SIG-M5 (cell line): ENCODE measurements at places on chromosomes 7 and 10.

GRCh38 chr10:107585630-107586029 lies 421.1 kb upstream of the SORCS1 start:
- DNase-seq = no peak

- DNase-seq = no peak
These were observed 154.3 kb downstream of the ELAPOR2 start for GRCh38 chr7:86904949-86905834.

DNA sequence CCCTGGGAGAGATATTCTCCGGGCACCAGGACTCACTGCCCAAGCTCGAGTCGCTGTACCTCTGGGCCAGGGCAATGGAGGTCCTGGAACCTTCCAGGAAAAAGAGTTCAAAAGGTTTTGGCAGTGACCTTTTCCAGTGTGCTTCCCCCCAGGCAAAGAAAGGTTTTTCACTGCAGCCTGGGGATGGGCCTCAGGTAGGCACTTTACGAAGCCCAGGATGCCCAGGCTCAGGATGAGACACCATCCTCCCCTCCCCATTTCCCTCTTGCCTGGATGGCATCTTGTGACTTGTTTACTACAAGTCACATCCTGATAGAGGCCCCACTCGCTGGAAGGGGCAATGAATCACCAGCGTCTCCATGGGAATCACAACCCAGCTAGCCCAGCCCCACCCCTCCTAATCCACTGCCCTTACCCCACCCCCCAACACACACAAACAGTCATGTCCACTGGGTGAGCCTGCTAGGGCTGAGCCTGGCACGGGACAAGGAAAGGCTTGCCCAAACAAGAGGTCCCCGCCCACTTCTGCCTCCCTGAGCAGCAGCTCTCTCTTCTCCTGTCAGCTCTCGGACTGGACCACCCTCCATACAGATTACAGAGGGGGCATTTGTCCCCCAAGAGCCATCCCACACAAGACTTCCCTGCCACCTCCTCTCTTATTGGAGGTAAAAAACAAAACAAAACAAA lies 93.8 kb upstream of the SMNDC1 start:
- no peak for DNase-seq

DNA sequence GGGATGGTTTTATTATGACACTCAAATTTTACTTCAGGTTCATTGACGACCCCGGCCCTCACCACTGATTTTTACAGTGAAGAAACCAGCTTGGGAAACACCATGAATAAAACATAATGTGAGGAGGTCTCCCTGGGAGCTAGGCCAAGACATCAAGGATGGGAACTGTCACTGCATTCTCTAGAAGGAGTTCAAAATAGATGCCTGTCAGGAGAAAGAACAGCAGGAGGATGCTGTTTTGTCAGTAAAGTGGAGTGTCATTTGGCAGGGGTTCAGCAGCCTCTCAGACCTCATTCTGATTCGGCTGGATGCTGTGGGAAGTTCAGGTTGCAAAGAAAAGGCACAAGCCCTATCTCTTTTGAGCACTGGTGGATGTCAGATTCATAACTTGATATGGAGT lies 360.3 kb upstream of the C7orf33 start:
- DNase-seq = no peak

DNA sequence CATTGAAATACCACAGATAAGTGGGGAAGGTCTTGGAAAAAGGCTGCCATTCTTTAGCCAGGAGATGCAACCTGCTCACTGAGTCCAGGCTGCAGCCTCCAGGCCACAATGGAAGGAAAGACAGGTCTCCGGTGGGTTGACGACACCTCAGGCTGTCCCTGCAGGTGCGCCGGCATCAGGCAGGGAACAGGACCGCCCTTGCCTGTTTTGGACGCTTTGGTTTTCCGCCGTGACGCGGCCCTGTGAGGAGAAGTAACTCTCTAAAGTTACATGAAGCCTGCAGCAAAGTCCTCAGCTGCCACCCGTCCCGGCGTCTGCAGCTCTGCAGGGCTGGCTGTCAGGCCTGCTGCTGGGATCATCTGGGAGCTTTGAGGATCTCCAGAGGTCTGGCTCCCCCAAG lies 147.0 kb downstream of the WDR37 start:
- no peak for DNase-seq

DNA sequence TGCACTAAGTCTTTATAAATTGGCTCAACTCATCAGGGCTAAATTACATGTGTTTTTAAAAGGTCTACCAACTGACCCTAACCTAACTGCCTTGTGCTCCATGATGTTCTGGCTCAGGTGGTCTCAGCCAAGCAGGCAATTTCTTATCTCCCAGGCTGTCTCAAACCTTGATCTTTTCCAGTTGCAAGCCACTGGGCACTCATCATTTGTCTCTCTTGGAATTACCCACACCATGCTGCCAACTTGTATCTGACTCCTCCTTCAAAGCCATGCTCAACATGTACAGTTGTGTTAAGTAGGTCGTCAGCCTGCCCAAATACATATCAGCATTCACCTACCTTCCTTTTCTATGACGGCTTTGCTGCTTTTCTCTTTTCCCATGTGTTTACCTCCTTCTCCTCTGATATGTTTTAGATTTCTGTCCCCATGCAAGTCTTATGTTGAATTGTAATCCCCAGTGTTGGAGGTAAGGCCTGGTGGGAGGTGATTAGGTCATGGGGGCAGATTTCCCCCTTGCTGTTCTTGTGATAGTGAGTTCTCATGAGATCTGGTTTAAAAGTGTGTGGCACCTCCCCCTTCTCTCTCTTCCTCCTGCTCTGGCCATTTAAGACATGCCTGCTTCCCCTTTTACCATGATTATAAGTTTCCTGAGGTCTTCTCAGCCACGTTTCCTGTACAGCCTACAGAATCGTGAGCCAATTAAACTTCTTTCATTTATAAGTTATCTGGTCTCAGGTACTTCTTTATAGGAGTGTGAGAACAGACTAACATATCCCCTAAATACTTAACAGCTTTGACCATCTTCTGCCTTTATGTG lies 130.0 kb downstream of the ELAPOR2 start:
- no peak for DNase-seq

- DNase-seq = no peak
These were observed 196.9 kb upstream of the PPP2R2D start for GRCh38 chr10:131703941-131704340.

DNA sequence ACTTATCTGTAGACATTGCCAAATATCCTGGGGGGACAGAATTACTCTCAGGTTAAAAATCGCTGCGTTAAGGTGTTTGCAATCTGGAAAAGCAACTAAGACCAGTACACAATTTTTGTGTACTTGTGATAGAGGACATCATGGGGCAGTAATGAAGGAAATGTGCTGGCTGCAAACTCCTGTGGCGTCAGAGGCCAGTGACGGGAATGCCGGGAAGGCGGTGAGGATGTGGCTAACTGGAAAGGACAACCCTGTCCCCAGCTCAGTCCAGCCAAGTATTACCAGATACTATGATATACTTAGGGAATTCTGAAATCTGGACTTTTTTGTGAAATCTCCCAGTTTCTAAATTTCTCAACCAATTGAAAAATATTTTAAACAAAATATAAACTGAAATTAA lies 103.1 kb upstream of the NANOS1 start:
- DNase-seq = no peak

DNA sequence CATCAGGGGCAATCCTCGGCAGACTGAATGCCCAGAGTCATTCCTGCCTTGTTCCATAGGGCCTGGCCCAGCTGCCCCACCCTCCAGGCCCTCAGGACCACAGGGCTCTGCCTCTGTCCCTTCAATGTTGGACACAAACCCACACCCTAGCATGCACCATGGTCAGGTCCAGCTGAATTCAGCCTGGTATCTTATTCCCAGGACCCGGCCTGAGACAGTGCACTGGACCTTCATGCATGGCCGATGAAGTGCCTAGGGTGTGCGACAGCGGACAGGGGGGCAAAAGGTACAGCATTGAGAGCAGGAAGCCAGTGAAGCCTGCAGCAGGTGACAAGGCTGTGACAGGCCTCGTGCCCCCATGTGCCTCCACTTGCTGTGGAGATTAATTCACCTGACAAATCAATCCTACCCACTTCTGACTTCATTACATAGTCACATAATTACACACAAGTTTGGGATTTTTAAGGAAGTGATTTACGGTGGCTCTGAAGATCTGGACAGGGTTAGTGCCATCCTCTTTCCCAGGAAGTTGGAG lies 261.9 kb downstream of the GRID1 start:
- DNase-seq = no peak

GRCh38 chr7:142568435-142569097 lies 180.7 kb upstream of the PRSS1 start:
- DNase-seq = no peak

GRCh38 chr10:35668865-35669650 lies 27.0 kb upstream of the FZD8 start:
- no peak for DNase-seq
